Activated effector memory CD4-positive, alpha-beta T cell treated with anti-CD3 and anti-CD28 coated beads, Interleukin-2, amount 50 U/mL, for 16 hours (primary cell): ENCODE measurements at places on chromosomes 6 and 20.

- peak; percentile 47 for DNase-seq
Measured at GRCh38 chr20:59577809-59578435, 26.4 kb upstream of the PHACTR3 start.

DNA sequence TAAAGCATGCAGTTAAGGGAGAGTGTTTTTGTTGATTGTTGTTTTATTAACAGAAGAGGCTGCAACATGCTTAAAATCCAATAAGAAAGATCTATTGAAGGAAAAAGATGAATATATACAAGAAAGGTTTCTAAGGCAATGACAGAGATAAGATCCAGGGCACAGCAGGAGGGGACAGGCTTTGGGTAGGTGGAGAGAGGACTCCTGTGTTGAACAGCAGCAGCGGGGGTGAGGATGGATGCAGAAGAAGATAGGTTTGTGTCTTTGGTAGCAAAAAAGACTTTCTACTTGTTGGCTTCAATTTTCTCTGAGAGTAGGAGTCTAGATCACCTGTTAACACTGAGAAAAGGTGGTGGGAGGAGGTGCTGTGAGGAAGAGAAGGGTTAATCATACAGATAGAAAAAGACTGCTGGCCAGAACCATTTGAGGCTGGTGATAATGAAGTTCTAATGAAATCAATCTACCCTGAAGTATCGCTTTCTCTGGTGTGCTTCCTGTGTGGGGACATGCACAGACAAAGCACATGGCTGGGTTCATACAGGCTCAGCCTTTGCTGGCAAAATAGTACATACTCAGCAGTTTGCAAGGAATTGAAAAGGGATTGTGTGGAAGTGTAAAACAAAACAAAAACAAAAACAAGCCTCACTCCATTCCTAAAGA lies 17.2 kb upstream of the DST start:
- DNase-seq: no peak

- DNase-seq: no peak
Measured at GRCh38 chr6:28816339-28816908, 107.4 kb downstream of the TRIM27 start.

DNA sequence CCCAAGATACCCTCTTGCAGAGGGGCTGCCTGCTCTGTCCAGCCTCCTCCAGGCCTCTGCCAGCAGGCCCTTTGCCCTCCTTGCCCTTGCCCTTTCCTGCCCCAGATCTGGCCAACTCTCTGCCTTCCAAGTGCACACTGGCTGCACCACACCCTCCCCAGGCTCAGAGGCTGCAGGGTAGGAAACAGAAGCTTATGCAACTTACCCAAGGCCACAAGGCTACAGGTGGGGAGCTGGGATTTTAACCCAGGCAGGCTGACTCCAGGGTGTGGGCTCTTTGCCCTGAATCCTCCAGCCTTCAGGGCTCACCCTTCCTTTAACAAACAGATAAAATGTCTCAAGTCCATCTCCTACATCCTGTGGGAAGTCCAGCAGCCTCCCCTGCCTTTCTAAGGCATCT lies 14.5 kb upstream of the TRAF3IP2 start:
- no peak for DNase-seq

DNA sequence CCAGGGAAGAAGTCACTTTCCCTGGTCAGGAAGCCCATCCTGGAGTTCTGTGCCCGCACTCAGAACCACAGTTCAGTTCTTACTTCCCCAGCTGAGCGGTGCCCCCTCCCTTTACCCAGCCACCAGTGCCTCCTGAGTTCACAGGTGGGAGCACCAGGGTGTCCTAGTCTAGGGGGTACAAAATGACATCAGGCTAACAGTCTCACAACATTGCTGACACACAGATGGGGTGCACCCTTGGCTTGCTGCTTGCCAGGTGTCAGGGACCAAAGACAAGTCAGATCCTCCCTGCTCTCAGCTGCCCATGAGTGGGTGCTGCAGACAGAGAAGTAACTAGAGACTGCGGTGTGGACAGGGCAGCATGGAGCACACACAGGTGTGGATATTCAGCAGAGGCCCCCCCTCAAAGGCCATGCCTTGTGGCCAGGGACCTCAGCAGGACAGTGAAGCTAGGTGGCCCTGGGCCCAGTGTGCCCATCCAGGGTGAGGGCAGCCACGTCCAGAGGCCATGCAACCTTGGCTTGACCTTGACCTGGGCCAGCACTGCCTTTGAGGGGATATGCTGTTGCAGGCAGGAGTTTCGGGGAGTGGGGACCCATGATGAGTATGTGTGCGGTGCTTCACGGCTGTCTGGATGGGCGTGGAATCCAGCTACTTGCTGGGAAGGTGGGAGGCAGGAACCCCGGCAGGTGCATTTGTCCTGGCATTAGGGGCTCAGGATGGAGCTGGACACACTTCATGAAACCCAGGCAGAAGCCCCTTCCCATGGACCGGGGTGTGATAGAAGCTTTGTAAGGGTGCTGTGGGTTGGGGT lies 110.4 kb upstream of the FRMD1 start:
- DNase-seq: peak; percentile 51
